ENCODE measurements at places on chromosomes 1 and 21. TPM values are rescaled to one million over a fixed set of nuclear protein-coding genes. Genes with fewer than 3 reads are reported as not detected.

The KCNK2 gene
- 9.5 TPM for total RNA-seq

The TOR3A gene
- total RNA-seq = 33.8 TPM

The S100A3 gene
- 13.3 TPM for total RNA-seq

The CYYR1 gene
- 0.13 TPM for total RNA-seq

The ITLN2 gene
- total RNA-seq = not detected

The TGFB2 gene
- total RNA-seq = 5.7 TPM

The TAS1R1 gene
- total RNA-seq = 0.44 TPM

The KAZN gene
- 5.3 TPM for total RNA-seq

The ATP1A4 gene
- not detected for total RNA-seq

The UQCRHL gene
- 12.0 TPM for total RNA-seq

The LCE1A gene
- total RNA-seq = not detected

The NECTIN4 gene
- total RNA-seq = not detected

The RHBG gene
- total RNA-seq = not detected

The LCE2B gene
- total RNA-seq = not detected

The GUCA2B gene
- not detected for total RNA-seq

The CYP4Z1 gene
- total RNA-seq = 0.13 TPM

The EDARADD gene
- 2.5 TPM for total RNA-seq

The MX1 gene
- total RNA-seq = 5.7 TPM

The CFAP74 gene
- not detected for total RNA-seq

The SMPDL3B gene
- total RNA-seq = not detected

The PAPPA2 gene
- 0.31 TPM for total RNA-seq

The OR2T33 gene
- not detected for total RNA-seq

The PAX7 gene
- 0.13 TPM for total RNA-seq

The FHAD1 gene
- 0.13 TPM for total RNA-seq

The SERPINC1 gene
- total RNA-seq = 0.12 TPM

The SPRR5 gene
- not detected for total RNA-seq

The FCRL4 gene
- not detected for total RNA-seq

The ADCY10 gene
- 0.26 TPM for total RNA-seq

The KRTAP12-2 gene
- not detected for total RNA-seq

The IFI44 gene
- total RNA-seq = 20.1 TPM

The CROCC gene
- 35.9 TPM for total RNA-seq

The SEC16B gene
- 4.1 TPM for total RNA-seq

The TFF1 gene
- total RNA-seq = not detected

The MANEAL gene
- 0.99 TPM for total RNA-seq

The OR2G6 gene
- not detected for total RNA-seq

The ADAM30 gene
- not detected for total RNA-seq

The PDZK1IP1 gene
- total RNA-seq = not detected

The GPA33 gene
- total RNA-seq = not detected

The LYPLAL1 gene
- 25.6 TPM for total RNA-seq

The C1orf53 gene
- total RNA-seq = 3.9 TPM

The CNIH3 gene
- 4.9 TPM for total RNA-seq

The TMPRSS2 gene
- not detected for total RNA-seq

The RGSL1 gene
- total RNA-seq = not detected

The OR10Z1 gene
- total RNA-seq = not detected

The CSF3R gene
- not detected for total RNA-seq

The NTNG1 gene
- total RNA-seq = 0.06 TPM

The SRSF11 gene
- total RNA-seq = 121 TPM

The CYP4B1 gene
- total RNA-seq = not detected

The LIN28A gene
- total RNA-seq = not detected

The SMAP2 gene
- total RNA-seq = 18.6 TPM

The SH2D1B gene
- not detected for total RNA-seq

The PRAMEF12 gene
- not detected for total RNA-seq

The PRDM16 gene
- total RNA-seq = 47.1 TPM

The RCAN3 gene
- total RNA-seq = 0.50 TPM

The SLAMF1 gene
- total RNA-seq = not detected

The PRKAA2 gene
- total RNA-seq = 7.3 TPM

The FCRL2 gene
- not detected for total RNA-seq
